ENCODE measurements at places on chromosomes 4 and X.

- no peak for DNase-seq
These were observed 43.4 kb downstream of the NRK start for GRCh38 chrX:105865709-105866108.

DNA sequence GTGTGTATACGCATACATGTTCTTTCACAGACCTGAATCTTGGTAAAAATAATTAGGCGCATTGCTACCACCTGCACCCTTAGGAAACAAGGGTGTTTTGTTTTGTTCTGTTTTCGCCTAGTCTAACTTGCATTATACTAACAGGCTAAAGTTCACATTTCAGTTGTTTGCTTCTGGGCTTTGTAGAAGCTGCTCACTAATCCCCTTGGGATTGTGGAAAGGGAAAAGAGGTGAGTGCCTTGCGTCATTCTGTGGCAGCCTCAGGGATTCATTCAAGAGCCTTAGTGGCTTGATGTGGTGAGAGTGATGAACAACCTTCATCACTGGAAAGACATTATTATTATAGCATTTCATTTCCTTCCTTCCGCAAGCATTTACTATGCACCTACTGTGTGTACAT, 331.1 kb downstream of the ADGRL3 start:
- no peak for DNase-seq

DNA sequence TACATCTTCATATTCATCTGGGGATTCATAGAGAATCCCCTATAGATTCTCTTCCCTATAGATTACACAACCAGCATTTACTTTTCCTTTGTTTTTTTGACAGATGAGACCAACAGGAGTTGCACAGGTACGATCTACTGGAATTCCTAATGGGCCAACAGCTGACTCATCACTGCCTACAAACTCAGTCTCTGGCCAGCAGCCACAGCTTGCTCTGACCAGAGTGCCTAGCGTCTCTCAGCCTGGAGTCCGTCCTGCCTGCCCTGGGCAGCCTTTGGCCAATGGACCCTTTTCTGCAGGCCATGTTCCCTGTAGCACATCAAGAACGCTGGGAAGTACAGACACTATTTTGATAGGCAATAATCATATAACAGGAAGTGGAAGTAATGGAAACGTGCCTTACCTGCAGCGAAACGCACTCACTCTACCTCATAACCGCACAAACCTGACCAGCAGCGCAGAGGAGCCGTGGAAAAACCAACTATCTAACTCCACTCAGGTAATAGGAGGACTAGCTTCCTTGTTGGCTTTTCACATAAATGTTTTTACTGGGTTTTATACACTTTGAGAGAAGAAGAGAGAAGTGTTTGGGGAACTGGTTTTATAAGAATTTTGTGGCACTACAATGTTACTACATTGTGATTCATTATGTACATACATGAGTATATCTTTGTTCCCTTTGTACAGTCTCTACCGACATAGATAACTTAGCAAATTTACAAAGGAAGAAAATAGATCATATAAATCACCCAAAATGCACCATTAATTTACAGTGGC, 137.2 kb downstream of the DIPK2B start:
- no peak for DNase-seq

- no peak for DNase-seq
These were observed 200.5 kb downstream of the FAM133A start for GRCh38 chrX:93874554-93874953.

DNA sequence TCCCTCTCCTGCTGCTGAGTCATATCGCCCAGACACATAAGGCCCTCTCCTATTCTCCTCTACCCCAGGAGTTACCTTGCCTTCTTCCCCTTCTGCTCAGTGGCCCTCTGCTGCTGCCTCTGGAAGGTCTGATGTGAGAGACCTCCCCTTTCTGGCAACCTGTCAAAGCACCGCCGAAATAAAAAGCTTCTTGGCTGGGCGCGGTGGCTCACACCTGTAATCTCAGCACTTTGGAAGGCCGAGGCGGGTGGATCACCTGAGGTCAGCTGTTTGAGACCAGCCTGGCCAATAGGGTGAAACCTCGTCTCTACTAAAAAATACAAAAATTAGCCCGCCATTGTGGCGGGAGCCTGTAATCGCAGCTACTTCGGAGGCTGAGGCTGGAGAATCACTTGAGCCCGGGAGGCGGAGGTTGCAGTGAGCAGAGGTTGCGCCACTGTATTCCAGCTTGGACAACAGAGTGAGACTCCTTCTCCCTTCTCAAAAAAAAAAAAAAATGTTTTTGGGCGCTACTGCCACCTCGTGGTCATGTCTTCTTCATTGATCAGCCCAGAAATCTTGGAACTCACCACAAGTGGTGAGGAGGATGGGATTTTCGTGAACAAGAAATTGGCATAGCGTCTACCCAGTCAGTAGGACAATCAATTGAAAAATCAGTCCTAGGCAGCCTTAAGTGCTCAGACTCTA, 8.6 kb upstream of the ZXDA start:
- DNase-seq = no peak

GRCh38 chrX:31331928-31332327, 260.1 kb upstream of the FTHL17 start:
- no peak for DNase-seq

DNA sequence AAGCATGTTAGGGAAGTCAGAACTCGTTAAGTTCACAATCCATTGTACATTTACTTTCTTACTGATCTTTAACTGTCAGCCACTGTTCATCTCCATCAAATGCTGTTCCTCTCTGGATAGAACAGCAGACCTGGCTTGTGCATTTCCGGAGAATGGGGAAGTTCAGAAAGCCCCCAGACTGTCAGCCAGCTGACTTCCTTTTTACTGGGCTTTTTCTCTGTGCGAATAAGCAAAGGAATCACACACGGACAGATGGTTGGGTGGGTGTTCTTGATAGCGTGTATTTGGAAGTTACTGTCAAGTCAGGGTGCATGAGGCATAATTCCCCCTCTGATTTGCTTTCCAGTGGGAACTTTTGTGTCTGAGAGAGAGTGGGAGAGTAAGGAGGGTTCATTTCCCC, 56.8 kb downstream of the TSPAN7 start:
- no peak for DNase-seq

DNA sequence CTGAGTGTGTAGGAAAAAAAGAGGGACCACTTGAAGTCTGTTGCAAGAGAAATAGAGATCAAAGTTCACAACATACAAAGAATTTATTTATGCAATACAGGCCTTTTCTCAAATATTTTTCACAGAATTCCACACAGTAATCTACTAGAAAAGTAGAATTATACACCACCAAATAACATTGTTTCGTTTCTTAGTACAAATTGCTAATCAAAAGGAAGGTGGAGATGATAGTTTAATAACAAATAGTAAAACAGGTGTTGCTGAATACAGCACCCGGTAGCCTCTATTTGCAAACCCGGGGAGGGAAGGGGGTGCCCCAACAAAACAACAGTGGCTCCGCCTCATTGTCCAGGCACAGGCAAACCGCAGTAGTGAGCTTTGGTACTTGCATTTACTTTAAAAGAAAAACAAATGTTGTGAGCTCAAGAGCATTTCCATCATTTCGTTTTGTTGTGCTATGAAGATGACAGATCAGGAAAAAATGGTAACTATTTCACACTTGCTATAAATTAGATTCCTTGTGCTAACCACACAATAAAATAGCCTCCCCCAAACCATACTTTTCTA, 186.4 kb downstream of the DCLK2 start:
- DNase-seq = no peak

DNA sequence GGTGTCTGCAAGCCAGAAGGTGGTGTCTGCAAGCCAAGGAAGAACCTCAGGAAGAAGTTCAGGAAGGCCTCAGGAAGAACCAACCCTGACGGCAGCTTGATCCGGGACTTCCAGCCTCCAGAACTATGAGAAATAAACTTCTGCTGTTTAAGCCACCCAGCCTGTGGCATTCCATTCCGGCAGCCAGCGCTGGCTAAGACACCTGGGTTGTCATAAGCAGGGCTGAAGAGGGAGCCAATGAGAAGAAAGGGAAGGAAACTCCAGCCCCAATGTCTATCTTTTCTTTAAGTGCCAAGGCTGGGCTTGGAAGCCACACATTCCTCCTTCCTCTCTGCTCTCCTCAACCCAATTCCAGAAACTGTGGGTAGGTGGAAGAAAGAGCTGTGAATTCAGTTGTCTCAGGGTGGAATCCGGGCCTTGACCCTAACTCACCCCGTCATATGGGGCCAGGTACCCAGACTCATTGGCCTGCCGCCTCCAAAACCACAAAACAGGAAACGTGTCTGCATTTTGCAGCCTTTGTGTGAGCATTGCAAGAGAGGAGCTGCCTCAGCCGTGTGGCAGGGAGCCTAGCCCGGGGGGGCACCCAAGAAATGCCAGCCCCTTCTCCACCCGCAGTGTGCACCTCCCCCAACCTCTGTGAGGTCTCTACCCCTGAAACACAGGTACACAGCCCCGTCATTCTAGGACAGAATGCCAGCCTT, 26.8 kb downstream of the CRMP1 start:
- DNase-seq = no peak

- no peak for DNase-seq
These were observed 33.0 kb downstream of the GALNTL6 start for GRCh38 chr4:171846232-171846631.

- DNase-seq = no peak
These were observed 21.0 kb downstream of the MAN2B2 start for GRCh38 chr4:6595897-6596537.

DNA sequence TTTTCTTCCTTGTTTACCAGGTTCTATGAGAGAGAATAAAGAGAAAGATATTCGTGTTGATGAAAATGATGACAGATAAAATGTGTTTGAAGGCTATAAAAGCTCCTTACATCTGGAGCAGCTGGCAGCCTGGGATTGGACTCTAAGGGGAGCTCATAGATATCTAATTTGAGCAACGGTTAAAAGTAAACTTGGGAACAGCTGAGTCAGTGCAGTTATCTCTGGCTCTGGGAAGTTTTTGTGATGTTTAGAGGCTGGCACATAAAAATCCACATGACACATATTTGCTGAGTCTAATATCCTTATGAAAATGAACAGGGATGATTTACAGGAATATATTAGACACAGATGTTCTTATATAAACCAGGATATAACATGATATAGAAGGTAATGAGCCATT, 331.8 kb upstream of the TENM3 start:
- DNase-seq = no peak

- DNase-seq = no peak
These were observed 20.2 kb downstream of the OFD1 start for GRCh38 chrX:13754765-13755164.

GRCh38 chr4:181291615-181292014, 951.6 kb upstream of the TENM3 start:
- no peak for DNase-seq

DNA sequence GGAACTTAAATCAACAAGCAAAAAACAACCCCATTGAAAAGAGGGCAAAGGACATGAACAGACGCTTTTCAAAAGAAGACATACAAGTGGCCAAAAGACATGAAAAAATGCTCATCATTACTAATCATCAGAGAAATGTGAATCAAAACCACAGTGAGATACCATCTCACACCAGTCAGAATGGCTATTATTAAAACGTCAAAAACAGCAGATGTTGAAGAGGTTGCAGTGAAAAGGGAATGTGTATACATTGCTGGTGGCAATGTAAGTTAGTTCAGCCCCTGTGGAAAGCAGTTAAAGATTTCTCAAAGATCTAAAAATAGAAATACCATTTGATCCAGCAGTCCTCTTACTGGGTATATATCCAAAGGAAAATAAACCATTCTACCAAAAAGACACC, 22.6 kb downstream of the RTL9 start:
- no peak for DNase-seq

DNA sequence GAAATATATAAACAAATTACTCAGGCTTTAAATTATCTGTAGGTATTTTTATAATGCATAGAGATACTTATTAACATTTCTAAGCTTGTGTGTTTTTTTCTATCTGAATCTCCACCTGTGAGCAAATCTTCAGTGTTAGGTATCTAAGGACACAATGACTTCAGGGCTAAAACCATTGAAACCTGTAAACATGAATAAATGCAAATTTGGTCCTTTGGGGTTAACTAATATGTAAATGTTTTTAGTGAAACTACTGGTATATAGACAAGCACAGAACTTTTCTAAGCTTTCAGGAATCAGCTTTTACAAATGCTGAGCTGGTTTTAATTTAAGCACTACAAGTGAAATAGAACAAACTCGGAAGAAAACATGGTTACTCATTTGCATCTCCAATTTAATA, 147.9 kb downstream of the FBXO8 start:
- no peak for DNase-seq

- no peak for DNase-seq
These were observed 759.6 kb downstream of the RAB28 start for GRCh38 chr4:12724510-12724909.

- DNase-seq = no peak
These were observed 59.4 kb upstream of the SLC7A11 start for GRCh38 chr4:138301536-138301935.

GRCh38 chrX:150842198-150842685, 56.2 kb downstream of the CD99L2 start:
- DNase-seq = no peak

DNA sequence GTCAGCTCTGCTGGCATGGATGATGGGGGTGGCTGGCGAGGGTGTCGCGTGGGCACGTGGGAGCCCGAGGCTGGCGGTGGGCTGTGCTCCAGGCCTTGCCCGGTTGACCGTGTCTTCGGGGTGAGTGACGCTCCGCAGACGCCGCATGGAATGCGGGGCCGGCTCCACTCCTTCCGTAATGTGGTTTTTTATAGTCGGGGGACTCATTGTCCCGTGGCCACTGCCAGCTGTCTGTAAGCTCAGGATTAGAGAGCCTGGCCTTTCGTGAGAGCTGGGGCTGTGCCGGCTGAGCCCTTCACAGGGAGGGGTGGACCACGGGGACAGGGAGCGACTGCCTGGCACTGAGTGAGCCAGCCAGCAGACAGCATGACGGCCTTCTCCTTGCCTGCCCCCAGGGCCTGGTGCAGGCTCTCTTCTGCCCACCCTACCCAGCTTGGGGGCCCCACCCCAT, 20.4 kb downstream of the DOK7 start:
- DNase-seq = no peak

GRCh38 chrX:276581-277201, 4.5 kb upstream of the PLCXD1 start:
- DNase-seq = no peak

DNA sequence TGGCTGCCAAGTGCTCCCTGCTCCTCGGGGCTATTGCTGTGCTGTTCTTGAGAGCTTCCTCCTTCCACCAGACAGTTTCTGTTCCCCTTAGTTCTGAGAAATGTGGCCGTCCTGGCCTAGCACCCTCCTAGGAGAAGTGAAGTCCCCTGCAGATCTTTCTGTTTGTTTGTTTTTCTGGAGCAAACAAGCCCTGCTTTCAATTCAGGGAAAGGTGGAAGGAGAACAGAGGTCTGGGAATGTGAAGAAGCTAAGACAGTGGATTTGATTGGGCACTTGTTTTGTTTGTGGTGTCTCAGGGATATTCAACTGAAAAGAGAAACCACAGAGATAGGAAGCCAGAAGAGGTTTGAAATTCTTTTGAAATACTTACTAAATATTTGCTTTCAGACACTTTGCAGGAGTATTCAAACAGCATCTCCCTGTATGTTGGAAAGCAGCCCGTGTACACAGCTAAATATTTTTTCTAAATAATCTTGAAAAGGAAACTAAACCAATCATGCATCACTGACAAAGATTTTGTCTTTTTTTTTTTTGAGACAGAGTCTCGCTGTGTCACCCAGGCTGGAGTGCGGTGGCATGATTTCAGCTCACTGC, 36.5 kb upstream of the PPM1K start:
- no peak for DNase-seq

Measured in pulmonary artery endothelial cell (primary cell).